Stimulated activated CD4-positive, alpha-beta T cell treated with anti-CD3 and anti-CD28 coated beads, Interleukin-15, amount 100 ng/mL, for 1 hour (primary cell): ENCODE measurements at places on chromosomes 5 and 9.

- no peak for DNase-seq
Observed at GRCh38 chr9:32742296-32742695, 41.0 kb upstream of the TMEM215 start.

- no peak for DNase-seq
Observed at GRCh38 chr9:114383521-114384231, 4.1 kb downstream of the AKNA start.

- DNase-seq, result no peak
Observed at GRCh38 chr9:96413302-96414221, 4.6 kb downstream of the ZNF367 start.

- no peak for DNase-seq
Observed at GRCh38 chr9:73059247-73059646, 92.4 kb upstream of the ANXA1 start.

DNA sequence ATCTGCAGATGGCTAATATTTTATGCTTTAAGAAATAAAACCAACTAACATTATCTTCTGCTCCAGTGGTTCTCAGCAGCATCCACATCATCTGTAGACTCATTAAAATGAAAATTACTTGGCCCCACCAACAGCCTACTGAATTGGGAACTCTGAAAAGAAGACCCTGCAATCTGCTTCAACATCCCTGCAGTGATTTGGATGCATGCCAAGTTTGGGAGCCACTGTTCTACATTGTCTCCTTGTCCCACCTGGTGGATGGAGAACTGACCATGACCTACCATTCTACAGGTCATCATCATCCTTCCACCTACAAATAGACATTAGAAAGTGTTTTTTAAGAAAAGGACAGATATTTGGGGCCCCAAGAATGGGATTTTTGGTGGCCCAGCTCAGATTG is 71.1 kb downstream of the ACER2 start:
- DNase-seq, result no peak

DNA sequence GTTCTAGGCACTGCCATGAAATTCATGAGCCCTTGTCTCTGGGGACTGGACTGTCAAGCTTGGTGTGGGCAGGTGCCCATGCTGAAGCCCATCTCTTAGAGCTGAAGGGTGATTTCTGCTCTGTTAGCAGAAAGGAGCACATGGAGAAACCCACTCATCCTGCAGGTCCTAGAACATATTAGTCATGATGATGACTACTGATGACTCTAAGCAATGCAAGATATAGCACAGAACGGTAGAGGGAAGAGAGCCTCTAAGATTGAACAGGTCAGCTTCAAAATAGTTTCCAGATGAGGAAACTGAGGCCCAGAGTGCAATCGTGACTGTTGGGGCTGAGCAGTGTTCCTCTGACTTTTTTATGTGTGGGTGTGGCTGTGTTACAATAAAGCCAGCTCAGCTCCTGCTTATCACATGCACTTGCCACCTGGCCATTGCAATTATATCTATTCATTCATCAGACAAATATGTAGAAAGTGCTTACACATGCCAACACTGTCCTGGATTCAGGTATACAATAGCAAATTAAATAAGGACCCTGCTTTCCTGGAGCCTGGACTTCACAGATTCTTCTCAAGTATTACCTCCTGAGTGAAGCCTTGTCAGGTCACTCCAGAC is 140.2 kb upstream of the BRINP1 start:
- DNase-seq, result no peak

DNA sequence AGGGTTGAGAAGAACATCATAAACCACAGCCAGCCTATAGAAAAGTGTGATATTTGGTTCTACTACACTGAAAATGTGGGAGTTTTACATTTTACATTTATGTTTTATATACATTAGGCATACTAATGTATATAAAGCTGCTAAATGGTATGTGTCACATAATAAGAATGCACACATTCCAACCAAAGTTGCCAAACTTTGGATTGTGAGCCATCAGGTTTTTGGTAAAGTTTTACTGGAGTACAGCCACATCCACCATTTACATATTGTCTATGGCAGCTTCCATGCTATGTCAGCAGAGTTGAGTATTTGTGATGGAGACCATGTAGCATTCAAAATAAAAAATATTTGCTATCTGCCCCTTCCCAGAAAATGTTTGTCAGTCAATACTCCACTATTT is 23.1 kb upstream of the TARS1 start:
- DNase-seq, result no peak

- no peak for DNase-seq
Observed at GRCh38 chr5:140575309-140575708, 10.7 kb downstream of the SLC35A4 start.

GRCh38 chr9:130715270-130715669 is 21.7 kb downstream of the EXOSC2 start:
- DNase-seq, result no peak

DNA sequence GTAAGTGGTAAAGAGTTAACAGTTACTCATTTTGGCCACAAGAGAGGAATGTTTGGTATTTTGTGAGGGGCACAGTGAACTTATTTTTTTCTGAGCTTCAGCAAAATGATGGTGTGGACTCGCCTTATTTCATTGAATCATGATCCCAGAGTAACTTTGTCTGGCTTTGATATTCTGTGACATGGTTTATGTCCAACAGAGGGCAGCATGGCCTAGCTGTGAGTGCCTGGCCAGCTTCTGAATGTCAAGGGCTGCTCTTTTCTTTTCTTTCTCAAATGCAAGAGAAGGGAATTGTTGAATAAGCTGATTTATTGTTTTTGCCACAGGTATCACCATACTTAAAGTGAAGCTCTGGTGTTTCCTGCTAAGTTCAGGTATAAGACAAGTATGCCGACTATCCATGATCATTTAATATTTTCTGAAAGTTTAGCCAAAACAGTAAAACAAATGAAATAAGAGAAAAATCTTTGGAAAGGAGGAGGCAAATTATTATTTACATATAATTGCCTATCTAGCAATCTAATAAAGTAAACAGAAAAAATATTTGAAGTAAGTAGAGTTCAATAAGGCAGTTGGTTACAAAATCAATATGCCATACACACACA is 31.7 kb downstream of the MRPL22 start:
- DNase-seq, result no peak

- no peak for DNase-seq
Observed at GRCh38 chr9:109794361-109795012, 14.5 kb downstream of the PALM2AKAP2 start.

DNA sequence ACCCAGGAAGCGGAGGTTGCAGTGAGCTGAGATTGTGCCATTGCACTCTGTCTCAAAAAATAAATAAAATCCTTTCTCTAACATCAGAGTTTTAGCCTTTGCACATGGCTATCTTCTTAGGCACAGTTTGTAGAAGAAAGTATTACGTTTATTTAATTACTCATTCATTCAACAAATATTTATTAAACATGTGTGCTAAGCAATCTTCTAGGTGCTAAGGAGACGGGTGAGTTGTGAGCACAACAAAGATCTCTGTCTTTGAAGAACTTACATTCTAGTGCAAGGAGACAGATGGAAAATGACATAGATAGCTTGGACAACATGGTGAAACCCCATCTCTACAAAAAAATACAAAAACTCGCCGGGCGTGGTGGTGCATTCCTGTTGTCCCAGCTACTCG is 122.3 kb upstream of the MYO10 start:
- DNase-seq, result no peak

GRCh38 chr5:105167092-105167491 is 1604.5 kb upstream of the NUDT12 start:
- DNase-seq, result no peak

GRCh38 chr5:137828180-137828579 is 39.5 kb upstream of the MYOT start:
- DNase-seq, result no peak

DNA sequence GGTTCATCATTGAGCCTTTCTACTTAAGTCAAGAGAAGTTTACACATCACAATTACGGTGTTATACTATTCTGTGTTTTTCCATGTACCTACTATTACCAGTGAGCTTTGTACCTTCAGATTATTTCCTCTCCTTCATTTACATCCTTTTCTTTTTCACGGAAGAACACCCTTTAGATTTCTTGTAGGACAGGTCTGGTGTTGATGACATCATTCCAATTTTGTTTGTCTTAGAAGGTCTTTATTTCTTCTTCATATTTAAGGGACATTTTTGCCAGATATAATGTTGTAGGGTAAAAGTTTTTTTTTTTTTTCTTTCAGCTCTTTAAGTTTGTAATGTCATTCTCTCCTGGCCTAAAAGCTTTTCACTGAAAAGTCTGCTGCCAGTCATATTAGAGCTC is 637.1 kb upstream of the RIOK2 start:
- DNase-seq, result no peak

DNA sequence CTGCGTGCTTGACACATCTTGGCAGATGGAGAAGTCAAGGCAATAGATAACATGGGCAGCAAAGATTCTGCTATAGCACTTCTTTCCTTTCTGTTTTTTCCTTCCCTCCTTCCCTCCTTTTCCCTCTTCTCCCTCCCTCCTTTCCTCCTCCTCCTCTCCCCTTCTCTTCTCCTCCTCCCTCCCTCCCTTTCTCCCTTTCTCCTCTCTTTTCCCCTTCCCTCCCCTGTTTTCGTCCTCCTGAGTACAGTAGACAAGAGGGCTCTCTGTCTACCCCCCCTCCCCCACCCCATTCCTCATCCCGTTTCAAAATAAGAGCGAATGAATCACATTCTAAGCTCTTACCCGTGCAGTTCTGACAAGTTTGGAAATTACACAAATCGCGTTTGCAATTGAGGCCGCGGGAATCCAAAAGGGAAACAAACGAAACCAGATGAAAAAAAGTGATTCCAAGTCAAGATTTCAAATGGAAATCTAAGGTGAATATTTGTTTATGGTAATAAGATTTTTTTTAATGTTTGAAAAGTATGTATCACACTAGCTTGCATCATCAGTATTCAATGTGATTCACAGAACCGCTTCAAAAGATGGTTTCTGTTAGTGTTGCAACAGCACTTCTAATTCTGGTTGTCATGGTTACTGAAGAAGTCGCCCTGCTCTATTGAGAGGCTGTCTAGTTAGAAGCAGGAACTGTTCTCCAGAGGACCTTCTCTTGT is 1.3 kb downstream of the NIM1K start:
- no peak for DNase-seq

DNA sequence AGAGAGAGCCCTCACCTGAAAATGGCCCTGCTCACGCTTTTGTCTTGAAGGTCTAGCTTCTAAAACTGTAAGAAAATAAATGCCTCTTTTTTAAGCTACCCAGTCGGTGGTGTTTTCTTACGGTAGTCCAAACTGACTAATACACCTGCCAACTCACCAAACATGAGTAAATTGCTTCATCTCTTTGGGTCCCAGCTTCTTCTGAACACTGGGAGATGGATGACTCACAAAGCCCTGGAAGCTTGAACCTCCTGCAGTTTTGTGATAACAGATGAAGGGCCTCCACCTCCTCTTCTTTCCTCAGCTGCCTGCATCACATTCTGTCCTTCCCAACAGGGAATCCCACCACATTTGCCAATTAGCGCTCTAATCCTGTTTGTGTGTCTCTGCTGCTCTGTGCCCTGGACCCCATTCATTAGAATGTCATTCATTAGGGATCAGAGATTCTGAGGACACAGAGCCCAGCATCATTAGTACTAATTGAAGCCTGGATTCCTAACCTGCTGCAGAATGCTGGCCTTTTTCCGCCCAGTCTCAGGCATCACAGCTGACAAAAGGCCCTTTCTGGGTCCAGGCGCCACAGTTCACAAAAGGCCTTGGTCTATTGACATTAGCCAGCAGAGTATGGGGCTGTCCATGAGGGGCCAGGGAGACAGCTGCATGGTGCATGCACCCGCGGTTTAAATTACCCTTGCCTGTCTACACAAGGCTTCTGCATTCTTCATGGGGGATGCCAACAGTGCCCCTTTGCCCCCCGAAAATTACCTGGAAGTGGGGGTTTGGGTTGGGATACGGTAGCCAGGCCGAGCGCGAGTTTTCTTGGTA is 349.3 kb downstream of the SEMA5A start:
- no peak for DNase-seq

- DNase-seq, result no peak
Observed at GRCh38 chr9:112971415-112971814, 40.6 kb downstream of the ZNF883 start.

GRCh38 chr9:86500667-86501435 is 146.6 kb upstream of the TUT7 start:
- no peak for DNase-seq

DNA sequence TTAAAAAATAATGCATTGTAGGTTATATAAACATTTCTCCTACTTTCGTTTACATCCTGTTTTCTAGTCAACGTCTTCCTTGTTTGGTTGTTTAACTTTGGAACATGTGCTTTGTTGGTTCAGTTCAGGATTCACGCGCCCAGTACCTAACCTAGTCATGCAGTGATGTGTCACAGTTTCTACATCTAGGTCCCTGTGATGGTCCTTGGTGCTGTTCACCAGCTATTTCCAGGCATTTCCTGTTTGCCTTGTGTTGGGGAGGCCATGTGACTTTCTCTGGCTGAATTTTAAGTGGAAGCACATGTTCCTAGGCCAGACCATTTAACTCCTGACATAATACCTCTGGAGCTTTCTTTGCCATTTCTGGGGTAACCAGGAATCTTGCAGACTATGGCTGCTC is 292.3 kb downstream of the SMARCA2 start:
- no peak for DNase-seq

- DNase-seq, result no peak
Observed at GRCh38 chr9:117869287-117869686, 165.1 kb downstream of the TLR4 start.

GRCh38 chr5:132497488-132497997 is 7.0 kb upstream of the IRF1 start:
- DNase-seq, result no peak
